ENCODE measurements at places on chromosomes 2 and 18. TPM values are rescaled to one million over a fixed set of nuclear protein-coding genes. Genes with fewer than 3 reads are reported as not detected.

- peak overlapping the region; percentile 53 for H3K27ac ChIP-seq
- H3K27me3 ChIP-seq, result no peaks in the 10 kb centered on the region
- DNase-seq, result peak; percentile 65
- no peaks in the 10 kb centered on the region for H3K36me3 ChIP-seq
- no peak overlapping the region for H3K4me3 ChIP-seq
- peaks cover 22% of the 10 kb centered on the region for H3K4me1 ChIP-seq
Observed at GRCh38 chr2:203811491-203812221, 55.9 kb upstream of the CTLA4 start.

GRCh38 chr2:240579771-240580614 is 6.5 kb upstream of the CAPN10 start:
- H3K27me3 ChIP-seq, result no peaks in the 10 kb centered on the region
- DNase-seq, result peak; percentile 78
- H3K4me3 ChIP-seq, result no peak overlapping the region
- H3K36me3 ChIP-seq, result peaks cover 37% of the 10 kb centered on the region
- peak overlapping the region; percentile 44 for H3K27ac ChIP-seq

DNA sequence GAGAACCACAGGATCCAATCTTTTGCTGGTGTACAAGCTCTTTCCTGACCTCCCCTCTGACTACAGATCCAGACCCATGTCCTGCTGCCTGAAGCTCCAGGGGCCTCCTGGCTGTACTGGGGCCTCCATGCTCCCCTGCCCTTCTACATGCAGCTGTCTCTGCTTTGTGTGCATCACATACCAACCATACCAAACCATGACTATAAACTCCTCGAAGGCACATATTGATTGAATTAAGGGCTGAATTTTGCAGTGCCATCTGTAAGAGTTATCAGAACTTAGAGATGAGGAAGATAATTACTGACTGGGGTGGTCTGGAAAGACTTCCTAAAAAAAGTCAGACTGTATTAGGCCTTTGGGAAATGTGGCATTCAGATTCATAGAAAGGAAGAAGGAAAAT is 139.9 kb upstream of the CXCR4 start:
- no peaks in the 10 kb centered on the region for H3K27me3 ChIP-seq
- H3K4me3 ChIP-seq, result no peak overlapping the region
- H3K27ac ChIP-seq, result no peak overlapping the region
- no peak for DNase-seq
- H3K36me3 ChIP-seq, result no peaks in the 10 kb centered on the region

GRCh38 chr2:30448308-30448707 is 1.3 kb downstream of the LCLAT1 start:
- DNase-seq, result no peak
- peak overlapping the region; percentile 89 for H3K27ac ChIP-seq
- H3K4me1 ChIP-seq, result peaks cover 17% of the 10 kb centered on the region
- H3K4me3 ChIP-seq, result no peak overlapping the region
- no peaks in the 10 kb centered on the region for H3K36me3 ChIP-seq

DNA sequence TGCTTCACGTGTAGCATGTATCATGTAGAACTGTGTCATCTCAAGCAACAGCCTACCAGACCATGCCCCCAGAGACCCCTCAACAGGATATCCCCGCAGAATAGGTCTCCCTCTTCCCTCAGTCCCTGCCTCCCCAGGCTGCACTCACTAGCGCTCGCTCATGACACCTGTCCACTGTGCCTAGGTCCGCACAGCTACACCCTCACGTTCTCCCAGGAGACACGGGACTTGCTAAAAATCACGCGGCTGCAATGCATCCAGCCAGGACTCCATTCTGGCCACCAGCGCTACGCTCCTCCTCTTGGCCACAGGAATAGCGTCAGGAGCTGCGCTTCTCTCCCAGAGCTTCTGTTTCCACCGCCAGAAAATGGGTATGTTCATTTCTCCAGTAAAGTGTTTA is 2.5 kb downstream of the PXDN start:
- H3K36me3 ChIP-seq, result no peaks in the 10 kb centered on the region
- H3K27ac ChIP-seq, result no peak overlapping the region
- no peaks in the 10 kb centered on the region for H3K27me3 ChIP-seq
- no peak overlapping the region for H3K4me3 ChIP-seq

- H3K4me3 ChIP-seq, result no peak overlapping the region
- H3K27ac ChIP-seq, result no peak overlapping the region
- H3K27me3 ChIP-seq, result no peaks in the 10 kb centered on the region
- DNase-seq, result no peak
Observed at GRCh38 chr2:212727751-212728150, 189.1 kb upstream of the ERBB4 start.

GRCh38 chr18:8609659-8610458 is 622 bp downstream of the RAB12 start:
- H3K36me3 ChIP-seq, result peaks cover 4% of the 10 kb centered on the region
- H3K27ac ChIP-seq, result no peak overlapping the region

- H3K4me1 ChIP-seq, result peaks cover 42% of the 10 kb centered on the region
- no peaks in the 10 kb centered on the region for H3K27me3 ChIP-seq
- no peak for DNase-seq
- no peak overlapping the region for H3K4me3 ChIP-seq
Observed at GRCh38 chr2:236541008-236541562, 28.5 kb upstream of the ACKR3 start.

DNA sequence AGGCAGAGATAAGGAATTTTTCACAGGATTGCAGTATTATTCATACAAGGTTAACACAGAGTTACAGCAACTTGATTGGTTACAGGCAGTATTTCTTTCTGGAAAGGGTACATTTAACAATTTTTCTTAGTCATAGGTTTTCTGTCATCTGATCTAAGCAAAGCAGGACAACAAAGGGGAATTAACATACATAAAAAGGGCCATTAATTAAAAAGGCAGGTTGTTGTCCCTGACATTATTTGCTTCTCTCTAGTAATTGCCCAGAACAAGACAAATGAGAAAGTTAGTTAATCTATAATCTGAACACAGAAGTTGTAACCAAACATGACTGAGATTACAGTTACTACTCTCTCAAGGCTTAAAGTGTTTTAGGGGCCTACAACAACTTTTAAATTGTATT is 291.4 kb upstream of the LRRTM4 start:
- no peaks in the 10 kb centered on the region for H3K4me1 ChIP-seq
- H3K36me3 ChIP-seq, result no peaks in the 10 kb centered on the region
- H3K4me3 ChIP-seq, result no peak overlapping the region
- no peak for DNase-seq
- no peaks in the 10 kb centered on the region for H3K27me3 ChIP-seq

- no peaks in the 10 kb centered on the region for H3K4me1 ChIP-seq
- no peaks in the 10 kb centered on the region for H3K27me3 ChIP-seq
- no peak for DNase-seq
- H3K36me3 ChIP-seq, result no peaks in the 10 kb centered on the region
- H3K4me3 ChIP-seq, result no peak overlapping the region
Observed at GRCh38 chr2:45443012-45443411, 168.1 kb downstream of the SRBD1 start.

GRCh38 chr18:10011061-10011460 is 97.2 kb downstream of the VAPA start:
- no peaks in the 10 kb centered on the region for H3K4me1 ChIP-seq
- no peaks in the 10 kb centered on the region for H3K36me3 ChIP-seq
- DNase-seq, result no peak
- H3K27me3 ChIP-seq, result peaks cover 4% of the 10 kb centered on the region
- H3K27ac ChIP-seq, result no peak overlapping the region

DNA sequence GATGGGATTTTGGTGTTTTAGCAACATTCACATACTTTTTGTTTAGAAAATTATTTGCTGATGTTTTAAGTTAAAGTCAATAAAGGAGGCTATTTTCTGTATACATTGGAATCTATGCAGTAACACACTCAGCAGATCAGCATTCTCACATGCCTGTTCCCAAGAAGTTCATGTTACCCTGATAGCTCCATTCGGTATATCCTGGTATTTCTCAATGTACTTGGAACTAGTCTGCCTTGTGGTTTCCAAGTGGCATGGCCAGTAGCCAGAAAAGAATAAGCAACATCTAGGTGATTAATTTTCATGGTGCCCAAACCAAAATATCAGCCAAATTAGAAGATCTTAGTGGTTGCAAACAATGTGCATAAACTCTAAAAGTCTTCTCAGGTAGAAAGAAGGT is 5.2 kb upstream of the NCAPH start:
- no peak for DNase-seq
- no peaks in the 10 kb centered on the region for H3K36me3 ChIP-seq
- H3K4me1 ChIP-seq, result peaks cover 6% of the 10 kb centered on the region
- no peaks in the 10 kb centered on the region for H3K27me3 ChIP-seq
- H3K27ac ChIP-seq, result no peak overlapping the region
- H3K4me3 ChIP-seq, result no peak overlapping the region

GRCh38 chr2:201257956-201258665 is 2.2 kb upstream of the CASP8 start:
- H3K4me3 ChIP-seq, result peak overlapping the region; percentile 55
- peaks cover 73% of the 10 kb centered on the region for H3K4me1 ChIP-seq
- H3K27ac ChIP-seq, result peak overlapping the region; percentile 99

- H3K4me1 ChIP-seq, result no peaks in the 10 kb centered on the region
- no peak for DNase-seq
- H3K4me3 ChIP-seq, result no peak overlapping the region
- H3K27me3 ChIP-seq, result no peaks in the 10 kb centered on the region
- H3K36me3 ChIP-seq, result no peaks in the 10 kb centered on the region
Observed at GRCh38 chr2:182444806-182445205, 18.0 kb upstream of the PDE1A start.

DNA sequence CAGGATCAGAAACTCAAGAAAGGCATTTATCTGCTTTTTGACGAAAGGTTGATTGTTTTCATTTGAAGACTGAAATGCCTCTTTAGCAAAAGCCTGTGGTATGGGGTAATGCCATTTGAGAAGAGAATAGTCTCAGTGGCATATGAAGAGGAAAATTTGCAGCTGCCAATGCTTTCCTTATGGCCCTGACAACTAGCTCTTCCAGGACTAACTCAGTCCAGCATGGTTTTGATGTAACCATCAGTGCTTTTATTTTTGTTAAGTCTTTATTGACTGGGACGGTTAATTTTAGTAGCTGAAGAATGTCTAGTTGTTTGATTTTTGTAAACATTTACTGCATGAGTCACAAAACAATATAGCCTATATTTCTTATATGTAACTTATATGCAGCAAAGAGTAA is 158.4 kb downstream of the LNPK start:
- H3K27me3 ChIP-seq, result no peaks in the 10 kb centered on the region
- no peaks in the 10 kb centered on the region for H3K36me3 ChIP-seq
- no peak for DNase-seq
- H3K4me3 ChIP-seq, result no peak overlapping the region
- no peak overlapping the region for H3K27ac ChIP-seq
- H3K4me1 ChIP-seq, result no peaks in the 10 kb centered on the region

DNA sequence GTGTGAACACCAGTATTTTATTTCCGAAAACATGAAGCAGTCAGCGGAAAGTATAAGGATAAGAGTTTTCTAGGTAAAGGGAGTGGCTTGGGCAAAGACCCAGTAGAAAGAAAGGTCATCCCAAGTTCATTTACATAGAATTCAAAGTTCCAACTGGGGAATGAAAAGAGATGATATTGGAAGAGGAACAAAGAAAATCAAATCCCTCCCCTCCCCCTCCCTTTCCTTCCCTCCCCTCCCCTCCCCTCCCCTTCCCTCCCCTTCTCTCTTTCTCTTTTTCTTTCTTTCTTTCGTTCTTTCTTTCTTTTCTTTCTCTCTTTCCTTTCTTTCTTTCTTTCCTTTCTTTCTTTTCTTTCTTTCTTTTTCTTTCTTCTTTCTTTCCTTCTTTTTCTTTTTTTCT is 675.7 kb upstream of the NRXN1 start:
- no peak overlapping the region for H3K4me3 ChIP-seq
- no peak overlapping the region for H3K27ac ChIP-seq
- no peaks in the 10 kb centered on the region for H3K4me1 ChIP-seq
- DNase-seq, result no peak
- H3K36me3 ChIP-seq, result no peaks in the 10 kb centered on the region

DNA sequence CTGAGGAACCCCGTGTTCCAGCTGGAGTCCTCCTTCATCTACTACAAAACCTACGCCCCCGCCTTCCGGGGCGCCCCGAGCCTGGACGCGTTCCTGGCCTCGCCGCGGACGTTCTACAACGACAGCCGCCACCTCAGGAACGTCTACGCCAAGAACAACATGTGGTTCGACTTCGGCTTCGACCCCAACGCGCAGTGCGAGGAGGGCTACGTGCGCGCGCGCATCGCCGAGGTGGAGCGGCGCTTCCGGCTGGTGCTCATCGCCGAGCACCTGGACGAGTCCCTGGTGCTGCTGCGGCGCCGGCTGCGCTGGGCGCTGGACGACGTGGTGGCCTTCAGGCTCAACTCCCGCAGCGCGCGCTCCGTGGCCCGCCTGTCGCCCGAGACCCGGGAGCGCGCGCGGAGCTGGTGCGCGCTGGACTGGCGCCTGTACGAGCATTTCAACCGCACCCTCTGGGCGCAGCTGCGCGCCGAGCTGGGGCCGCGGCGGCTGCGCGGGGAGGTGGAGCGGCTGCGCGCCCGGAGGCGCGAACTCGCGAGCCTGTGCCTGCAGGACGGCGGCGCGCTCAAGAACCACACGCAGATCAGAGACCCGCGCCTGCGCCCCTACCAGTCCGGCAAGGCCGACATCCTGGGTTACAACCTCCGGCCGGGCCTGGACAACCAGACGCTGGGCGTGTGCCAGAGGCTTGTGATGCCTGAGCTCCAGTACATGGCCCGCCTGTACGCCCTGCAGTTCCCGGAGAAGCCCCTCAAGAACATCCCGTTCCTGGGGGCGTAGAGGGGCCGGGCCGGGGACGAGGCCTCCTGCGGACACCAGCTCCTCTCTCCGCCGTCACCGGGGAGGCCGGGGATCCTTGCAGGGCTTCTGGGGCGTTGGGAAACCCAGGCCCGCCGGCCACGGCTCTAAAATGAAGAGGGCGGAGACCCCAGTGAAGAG is 5.3 kb upstream of the NEU4 start:
- no peaks in the 10 kb centered on the region for H3K27me3 ChIP-seq
- no peaks in the 10 kb centered on the region for H3K36me3 ChIP-seq
- no peak for DNase-seq
- H3K27ac ChIP-seq, result no peak overlapping the region
- peaks cover 22% of the 10 kb centered on the region for H3K4me1 ChIP-seq

DNA sequence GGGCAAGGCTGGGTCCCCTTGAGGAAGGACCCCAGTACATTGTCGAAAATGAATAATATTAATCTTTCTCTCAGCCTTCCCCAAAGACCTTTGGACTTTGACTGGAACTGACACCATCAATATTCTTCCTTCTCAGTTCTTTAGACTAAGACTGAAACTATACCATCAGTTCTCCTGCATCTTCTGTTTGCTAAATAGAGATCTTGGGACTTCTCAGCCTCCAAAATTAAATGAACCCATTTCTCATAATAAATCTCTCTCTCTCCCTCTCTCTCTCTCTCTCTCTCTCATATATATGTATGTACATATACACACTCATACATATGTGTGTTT is 39.7 kb upstream of the VRK2 start:
- H3K27ac ChIP-seq, result no peak overlapping the region
- no peak overlapping the region for H3K4me3 ChIP-seq
- no peaks in the 10 kb centered on the region for H3K27me3 ChIP-seq
- DNase-seq, result no peak

Gene SP5
- not detected for total RNA-seq

Gene CNGA3
- not detected for total RNA-seq

Gene NEU2
- total RNA-seq, result not detected

Gene BOLL
- not detected for total RNA-seq

Gene DTNA
- total RNA-seq, result not detected

Gene TDRD15
- not detected for total RNA-seq

Gene LCT
- 0.26 TPM for total RNA-seq

Gene PSMA8
- 0.35 TPM for total RNA-seq

Gene MARCO
- total RNA-seq, result 0.47 TPM

Gene CHST9
- total RNA-seq, result not detected

Gene RNF152
- 0.78 TPM for total RNA-seq

Gene IL36A
- 0.59 TPM for total RNA-seq

Gene IMPA2
- total RNA-seq, result 3.1 TPM

Gene AFF3
- total RNA-seq, result 20.8 TPM

Gene CNRIP1
- total RNA-seq, result 0.63 TPM

Gene PELI1
- total RNA-seq, result 41.9 TPM

Gene GREB1
- total RNA-seq, result 0.23 TPM

All from T-cell (primary cell).